ENCODE measurements at places on chromosomes 13 and 19.

GRCh38 chr13:99122171-99122570 is 78.5 kb upstream of the UBAC2 start:
- DNase-seq = no peak

GRCh38 chr13:33345842-33346241 is 60.3 kb upstream of the STARD13 start:
- no peak for DNase-seq

DNA sequence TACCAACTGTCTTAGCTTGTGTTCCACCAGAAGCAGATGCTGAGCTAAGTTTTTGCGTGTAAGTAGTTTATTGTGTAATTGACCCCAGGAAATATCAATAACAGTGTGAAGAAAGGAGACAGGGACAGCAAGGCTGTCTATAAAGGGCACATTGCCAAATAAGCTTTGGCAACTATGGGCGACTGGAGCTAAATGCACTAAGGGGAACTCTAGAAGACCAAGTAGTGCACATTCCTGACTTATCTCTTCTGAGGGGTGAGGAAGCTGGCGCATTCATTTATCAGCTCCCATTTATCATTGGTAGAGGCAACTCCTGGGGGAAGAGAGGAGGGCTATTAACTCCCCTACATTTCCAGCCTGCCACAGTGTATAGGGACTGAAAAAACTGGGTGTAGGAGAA is 135.0 kb downstream of the DLEU7 start:
- DNase-seq = no peak

- no peak for DNase-seq
Observed at GRCh38 chr13:110014719-110015118, 228.3 kb upstream of the IRS2 start.

GRCh38 chr13:113327391-113327765 is 30.3 kb downstream of the LAMP1 start:
- no peak for DNase-seq

DNA sequence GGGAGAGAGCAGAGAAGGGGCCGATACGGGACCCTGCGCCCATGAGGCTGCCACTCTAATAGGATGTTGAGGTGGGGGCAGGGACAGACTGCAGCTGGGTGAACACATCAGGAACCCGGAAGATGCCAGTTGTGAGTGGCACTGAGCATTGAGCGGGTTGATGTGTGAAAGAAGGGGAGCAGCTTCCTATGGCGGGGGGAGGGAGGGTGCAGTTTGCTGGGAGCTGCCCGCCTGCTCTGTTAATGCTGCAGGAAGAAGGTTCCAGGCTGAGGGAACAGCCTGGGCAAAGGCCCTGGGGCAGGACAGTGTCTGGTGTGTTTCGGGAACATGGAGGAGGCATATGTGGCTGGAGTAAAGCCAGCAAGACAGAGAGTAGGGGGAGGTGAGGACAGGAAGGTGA is 29.8 kb downstream of the DNM2 start:
- DNase-seq = no peak

DNA sequence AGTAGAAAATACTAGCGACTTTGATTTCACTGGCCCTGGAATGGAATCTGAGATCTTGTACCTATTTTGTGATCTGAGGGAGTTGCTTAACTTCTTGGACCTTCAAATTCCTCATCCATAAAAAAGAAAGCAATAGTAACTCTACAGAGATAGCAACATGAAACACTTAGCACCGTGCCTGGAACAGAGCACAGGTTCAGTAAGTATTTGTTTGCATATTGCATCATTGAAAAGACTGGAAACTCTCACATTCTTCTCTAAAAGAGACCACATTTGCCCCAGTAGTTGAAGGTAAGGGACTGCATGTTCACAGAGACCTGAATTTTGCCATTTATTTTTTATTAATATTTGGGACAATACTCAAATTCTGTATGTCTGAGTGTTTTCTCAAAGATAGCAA is 358.1 kb downstream of the COG6 start:
- no peak for DNase-seq

GRCh38 chr19:42325896-42326771 is 699 bp downstream of the MEGF8 start:
- no peak for DNase-seq

DNA sequence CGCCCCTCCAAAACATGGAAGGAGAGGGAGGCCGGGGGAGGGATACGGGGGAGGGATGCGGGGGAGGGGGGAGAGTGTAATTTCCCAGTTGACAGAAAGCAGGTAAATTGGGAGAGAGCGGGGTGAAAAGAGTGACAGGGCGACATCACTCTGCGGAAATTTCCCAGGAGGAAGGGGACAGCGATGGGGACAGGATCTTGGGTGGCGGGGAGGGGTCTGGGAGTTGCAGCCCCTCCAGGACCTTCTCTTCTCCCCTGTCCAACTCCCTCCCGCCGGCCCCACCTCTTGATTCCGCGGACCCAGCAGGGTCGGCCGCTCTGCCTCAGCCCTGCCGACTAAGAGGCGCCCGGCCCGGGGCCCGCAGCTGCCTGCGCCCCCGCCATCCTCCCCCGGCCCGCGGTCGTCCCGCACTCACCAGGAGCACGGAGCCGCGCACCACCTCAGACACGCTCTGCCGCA is 108.0 kb upstream of the DOCK9 start:
- no peak for DNase-seq

- no peak for DNase-seq
Observed at GRCh38 chr13:108383667-108384066, 114.1 kb downstream of the TNFSF13B start.

- DNase-seq = no peak
Observed at GRCh38 chr13:69641773-69642172, 465.9 kb upstream of the ATXN8OS start.

DNA sequence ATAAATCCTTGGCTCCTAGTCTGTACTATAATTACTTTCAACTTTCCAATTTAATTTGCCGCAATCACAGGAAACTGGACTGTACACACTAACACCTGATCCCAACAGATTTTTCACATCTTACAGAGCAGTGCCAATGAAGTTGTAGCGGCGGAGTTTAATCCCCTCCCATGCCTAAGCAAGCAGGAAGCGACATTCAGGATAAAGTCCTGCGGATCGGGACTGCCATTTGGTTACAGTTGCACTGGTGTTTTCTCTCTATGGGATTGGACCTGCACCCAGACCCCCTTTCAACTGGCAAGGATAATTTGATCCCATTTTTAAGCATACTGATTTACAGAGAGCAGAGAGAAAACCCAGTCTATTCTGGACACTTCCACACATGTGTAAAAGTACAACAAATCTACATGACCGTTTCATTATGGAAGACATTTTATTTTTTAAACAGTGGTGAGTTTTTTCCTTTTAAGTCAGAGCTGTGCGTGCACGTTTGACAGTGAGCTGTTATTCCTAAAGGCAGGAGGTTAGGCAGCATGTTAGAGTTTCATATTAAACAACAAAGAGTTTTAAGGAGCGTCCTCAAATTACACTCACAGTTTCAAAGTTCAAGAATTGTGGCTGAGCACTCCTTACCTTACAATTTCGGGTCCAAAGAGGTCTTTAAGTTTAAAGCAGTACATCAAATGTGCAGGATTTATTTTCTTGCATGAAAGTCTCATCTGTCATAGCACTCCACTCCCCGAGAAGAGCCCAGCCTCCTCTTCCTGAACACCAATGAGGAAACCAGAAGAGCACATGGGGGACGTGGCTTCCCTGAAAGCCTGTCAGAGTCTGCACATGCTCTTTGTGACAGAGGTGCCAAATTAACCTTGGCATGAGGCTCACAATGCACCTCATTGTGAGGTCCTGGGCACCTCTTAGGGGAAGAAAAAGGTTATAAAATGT is 141.6 kb upstream of the RFC3 start:
- no peak for DNase-seq

GRCh38 chr19:48194041-48194843 is 23.8 kb downstream of the ZSWIM9 start:
- DNase-seq = no peak

DNA sequence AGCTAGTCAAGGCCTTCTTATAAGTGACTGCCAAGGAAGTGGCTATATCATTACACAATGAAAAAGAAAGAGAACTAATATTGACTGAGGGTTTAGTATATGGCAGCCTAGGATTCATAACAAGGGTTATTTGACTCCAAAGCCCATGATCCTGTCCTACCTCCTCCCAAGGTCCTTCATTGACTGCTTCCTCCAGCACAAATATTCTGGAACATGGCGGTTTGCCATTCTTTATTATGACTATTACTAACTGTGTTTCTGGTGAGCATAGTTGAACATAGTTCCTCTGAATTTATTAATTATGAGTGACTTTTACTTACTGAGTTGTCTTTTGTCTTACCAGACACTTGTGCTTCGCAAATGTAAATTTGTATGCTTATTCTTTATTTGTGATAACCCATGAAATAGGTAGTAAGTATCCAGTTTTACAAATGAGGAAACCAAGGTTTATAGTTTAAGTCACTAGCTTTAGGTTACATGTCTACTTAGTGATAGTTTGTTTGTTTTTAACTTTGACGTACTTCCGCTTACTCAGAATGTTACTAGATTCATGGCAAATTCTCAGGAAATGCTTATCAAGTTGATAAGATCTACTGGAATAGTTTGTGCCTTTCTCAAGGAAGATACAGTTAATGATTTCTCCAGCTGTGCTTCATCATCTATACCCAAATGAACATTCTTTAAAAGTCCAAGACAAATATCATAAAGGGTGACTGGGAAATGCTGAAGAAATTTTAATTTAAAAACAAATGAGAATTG is 15.5 kb upstream of the DCLK1 start:
- no peak for DNase-seq

- no peak for DNase-seq
Observed at GRCh38 chr19:49421039-49421877, 2.0 kb downstream of the PTH2 start.

- DNase-seq = no peak
Observed at GRCh38 chr13:79482281-79482970, 1.5 kb downstream of the NDFIP2 start.

DNA sequence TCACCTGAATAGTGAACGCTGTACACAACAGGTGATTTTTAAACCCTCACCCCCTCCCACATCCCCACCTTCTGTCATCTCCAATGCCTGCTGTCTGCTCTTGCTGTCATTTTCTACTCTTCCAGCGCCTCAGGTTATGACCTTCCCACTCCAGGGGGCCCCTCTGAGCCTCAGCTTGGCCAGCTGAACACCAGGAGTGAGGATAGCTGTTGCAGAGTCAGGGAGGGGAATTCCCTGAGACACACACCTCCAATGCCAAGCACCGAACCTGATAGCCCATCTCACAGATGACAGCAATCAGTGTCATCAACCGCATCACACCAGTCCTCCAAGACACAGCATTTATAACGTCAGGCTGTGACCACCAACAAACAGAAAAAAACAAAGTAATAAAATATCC is 193.5 kb downstream of the ZNF536 start:
- no peak for DNase-seq

GRCh38 chr19:12194827-12195731 is 32.2 kb downstream of the ZNF136 start:
- peak; percentile 41 for DNase-seq

DNA sequence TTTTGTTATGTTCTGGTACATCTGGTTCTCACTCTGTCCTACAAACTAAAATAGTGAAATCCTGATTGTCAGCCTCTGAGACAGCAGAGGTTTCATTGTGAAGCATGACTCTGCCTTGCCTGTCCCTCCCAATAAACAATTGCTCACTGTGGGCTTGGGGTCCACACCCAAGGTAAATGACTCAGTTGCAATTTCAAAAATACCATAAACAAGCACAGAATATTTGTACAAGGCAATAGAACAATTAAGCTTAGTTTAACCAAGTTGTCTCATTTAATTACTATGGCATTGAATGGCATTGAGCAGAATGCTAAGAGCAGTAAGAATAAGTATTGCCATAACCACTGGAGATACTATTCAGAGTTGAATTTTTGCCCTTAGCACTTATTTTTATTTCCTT is 353.6 kb downstream of the SPRY2 start:
- no peak for DNase-seq

DNA sequence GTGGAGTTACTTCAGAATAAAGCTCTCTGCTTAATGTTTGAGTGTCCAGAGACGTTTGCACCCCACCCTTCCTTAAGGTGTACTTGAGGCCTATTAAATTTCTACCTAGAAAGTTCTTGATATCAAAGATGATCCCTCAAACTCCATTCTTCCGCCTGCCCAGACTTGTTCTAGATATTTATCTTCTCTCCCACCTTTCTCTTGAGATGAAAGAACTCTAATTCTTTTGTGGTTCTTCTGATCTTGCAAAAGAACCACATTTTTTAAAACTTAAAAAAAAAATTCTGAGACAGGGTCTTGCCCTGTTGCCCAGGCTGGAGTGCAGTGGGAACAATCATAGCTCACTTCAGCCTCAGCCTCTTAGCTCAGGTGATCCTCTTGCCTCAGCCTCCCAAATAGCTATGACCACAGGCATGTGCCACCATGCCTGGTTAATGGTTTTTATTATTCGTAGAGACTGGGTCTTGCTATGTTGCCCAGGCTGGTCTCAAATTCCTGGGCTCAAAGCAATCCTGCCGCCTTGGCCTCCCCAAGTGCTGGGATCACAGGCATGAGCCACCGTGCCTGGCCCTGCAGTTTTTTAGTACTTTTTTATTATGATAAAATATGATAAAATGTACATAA is 94.3 kb downstream of the SIPA1L3 start:
- DNase-seq = no peak

DNA sequence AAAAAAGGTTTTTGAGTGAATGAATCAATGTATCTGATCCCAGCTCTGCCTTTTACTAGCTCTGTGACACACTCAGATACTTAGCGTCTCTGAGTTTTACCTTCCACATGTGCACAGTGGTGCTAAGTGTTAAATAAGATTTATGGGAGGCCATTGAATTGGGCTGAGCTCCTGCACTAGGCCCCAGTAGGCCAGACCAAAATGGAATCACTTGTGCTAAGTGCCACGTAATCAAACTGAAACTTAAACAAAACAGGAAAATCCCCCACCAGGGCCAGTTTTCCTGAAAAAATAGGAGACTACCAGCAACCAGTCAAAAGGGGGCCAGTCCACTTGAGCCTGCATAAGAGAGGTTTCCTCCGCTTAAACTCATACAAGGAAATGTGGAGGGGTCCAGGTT is 40.9 kb downstream of the GJA3 start:
- DNase-seq = no peak

GRCh38 chr13:44231786-44232516 is 141.7 kb upstream of the SERP2 start:
- no peak for DNase-seq

- DNase-seq = no peak
Observed at GRCh38 chr13:49760558-49760957, 31.9 kb downstream of the KPNA3 start.

DNA sequence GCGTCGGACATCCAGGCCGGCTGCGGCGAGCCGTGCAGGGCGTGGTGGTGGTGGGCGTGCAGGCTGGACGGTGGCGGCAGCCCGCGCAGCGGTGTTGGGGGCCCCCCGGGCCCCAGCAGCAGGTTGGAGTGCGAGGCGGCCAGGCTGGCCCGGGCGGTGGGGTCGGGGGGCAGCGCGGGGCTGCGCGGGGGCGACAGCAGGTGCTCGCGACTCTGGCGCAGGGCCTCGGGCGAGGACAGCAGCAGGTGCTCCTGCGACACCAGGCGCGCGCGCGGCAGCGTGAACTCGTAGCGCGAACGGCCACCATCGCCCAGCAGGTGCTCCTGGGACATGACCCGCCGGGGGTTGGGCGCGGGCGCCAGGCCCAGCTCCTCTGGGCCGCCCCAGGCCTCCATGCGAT is 9.8 kb downstream of the SHISA7 start:
- no peak for DNase-seq

Measured in activated CD8-positive, alpha-beta memory T cell treated with anti-CD3 and anti-CD28 coated beads for 4 hours (primary cell).